ENCODE measurements at places on chromosomes 4 and X. TPM values are rescaled to one million over a fixed set of nuclear protein-coding genes. Genes with fewer than 3 reads are reported as not detected.
A peak's percentile ranks its signal among the peaks of the same experiment; 100 is the strongest.

DNA sequence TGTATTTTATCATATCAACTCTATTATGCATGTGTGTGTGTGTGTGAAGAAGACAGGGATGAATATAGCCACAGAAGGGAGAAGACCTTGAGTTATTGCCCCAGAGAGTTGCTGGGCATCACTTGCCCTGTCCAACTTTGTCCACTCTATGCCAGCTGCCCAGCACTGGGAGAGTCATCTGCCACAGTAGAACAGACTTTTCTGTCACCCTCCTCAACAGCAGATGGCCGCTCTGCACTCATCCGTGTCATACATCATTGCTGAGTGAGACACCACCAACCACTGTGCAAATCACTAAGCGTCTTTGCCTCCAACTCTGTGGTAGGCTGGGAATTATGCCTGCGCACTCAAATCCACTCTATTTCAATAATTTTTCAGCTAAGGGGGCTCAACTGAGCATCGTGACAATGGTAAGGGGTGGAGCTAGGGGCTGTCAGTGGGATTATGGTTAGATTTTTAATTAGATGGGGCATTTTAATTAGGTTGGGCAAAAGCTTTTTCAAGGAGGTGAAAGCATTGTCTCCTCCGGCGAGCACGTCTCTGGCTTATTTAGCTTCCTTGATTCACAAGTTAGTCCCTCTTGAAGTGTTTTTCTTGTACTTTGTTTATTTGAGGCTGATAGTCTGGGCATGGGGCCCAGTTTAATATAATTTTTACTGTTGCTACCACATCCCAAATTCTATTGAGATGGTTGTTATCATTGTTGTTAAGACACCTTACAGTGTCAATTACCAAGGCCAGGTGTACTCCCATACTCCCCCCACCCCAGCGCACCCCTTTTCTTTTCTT is 100.1 kb upstream of the KLF3 start:
- no peaks in the 10 kb centered on the region for H3K36me3 ChIP-seq
- H3K4me3 ChIP-seq = no peak overlapping the region
- no peaks in the 10 kb centered on the region for H3K27me3 ChIP-seq

DNA sequence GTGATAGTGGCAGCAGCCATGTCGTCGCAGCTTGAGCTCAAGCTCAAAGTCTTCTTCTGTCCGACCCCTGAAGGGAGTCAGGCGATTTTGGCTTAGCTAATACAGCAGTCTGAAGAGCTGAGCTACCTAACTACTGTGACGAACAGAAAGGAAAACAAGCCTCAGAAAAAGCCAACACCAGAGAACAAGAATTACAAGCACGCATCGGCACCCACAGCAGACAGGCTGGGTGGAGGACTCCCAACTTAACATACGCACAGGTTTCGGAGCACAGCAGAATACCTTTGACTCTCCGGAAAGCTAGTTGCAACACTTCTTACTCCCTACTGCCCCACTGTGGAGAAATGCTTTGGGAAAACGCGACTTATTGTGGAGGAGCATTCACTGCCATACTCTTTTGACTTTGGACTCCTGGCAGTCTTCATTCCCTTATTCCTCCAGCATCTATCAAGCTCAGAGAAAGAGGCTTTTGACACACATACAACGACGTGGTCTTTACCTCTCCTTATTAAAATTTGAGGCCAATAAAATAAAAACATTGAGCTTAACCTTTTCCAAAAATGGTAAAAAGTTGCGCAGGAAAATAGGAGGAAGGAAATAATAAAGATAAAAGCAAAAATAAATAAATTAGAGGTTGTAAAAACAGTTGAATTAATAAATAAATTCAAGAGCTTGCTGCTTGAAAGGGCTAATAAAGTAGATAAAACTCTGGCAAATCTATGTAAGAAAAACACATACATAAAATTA is 41.3 kb upstream of the GPC3 start:
- no peak for DNase-seq
- peak overlapping the region; percentile 41 for H3K4me3 ChIP-seq
- H3K4me1 ChIP-seq = no peaks in the 10 kb centered on the region
- H3K36me3 ChIP-seq = no peaks in the 10 kb centered on the region
- H3K27me3 ChIP-seq = no peaks in the 10 kb centered on the region
- H3K27ac ChIP-seq = no peak overlapping the region

GRCh38 chrX:78375894-78376293 is 48.5 kb upstream of the CYSLTR1 start:
- DNase-seq = no peak
- H3K4me1 ChIP-seq = no peaks in the 10 kb centered on the region
- no peak overlapping the region for H3K4me3 ChIP-seq
- H3K27me3 ChIP-seq = no peaks in the 10 kb centered on the region
- H3K27ac ChIP-seq = no peak overlapping the region

- H3K4me1 ChIP-seq = peaks cover 4% of the 10 kb centered on the region
- no peak overlapping the region for H3K4me3 ChIP-seq
- no peaks in the 10 kb centered on the region for H3K27me3 ChIP-seq
- H3K36me3 ChIP-seq = no peaks in the 10 kb centered on the region
Observed at GRCh38 chr4:10013722-10014121, 7.6 kb downstream of the SLC2A9 start.

- peaks cover 3% of the 10 kb centered on the region for H3K27me3 ChIP-seq
- no peaks in the 10 kb centered on the region for H3K36me3 ChIP-seq
- no peak overlapping the region for H3K27ac ChIP-seq
- no peak overlapping the region for H3K4me3 ChIP-seq
- DNase-seq = no peak
- H3K4me1 ChIP-seq = no peaks in the 10 kb centered on the region
Observed at GRCh38 chr4:112492321-112492720, 23.7 kb downstream of the NEUROG2 start.

GRCh38 chrX:8233091-8233490 is 62.0 kb upstream of the VCX2 start:
- H3K27me3 ChIP-seq = no peaks in the 10 kb centered on the region
- H3K4me1 ChIP-seq = no peaks in the 10 kb centered on the region
- no peak for DNase-seq
- no peaks in the 10 kb centered on the region for H3K36me3 ChIP-seq

GRCh38 chr4:81472281-81473182 is 825 bp upstream of the RASGEF1B start:
- H3K36me3 ChIP-seq = no peaks in the 10 kb centered on the region
- H3K4me1 ChIP-seq = no peaks in the 10 kb centered on the region
- H3K27me3 ChIP-seq = no peaks in the 10 kb centered on the region
- peak overlapping the region; percentile 100 for H3K4me3 ChIP-seq
- peak overlapping the region; percentile 85 for H3K27ac ChIP-seq

DNA sequence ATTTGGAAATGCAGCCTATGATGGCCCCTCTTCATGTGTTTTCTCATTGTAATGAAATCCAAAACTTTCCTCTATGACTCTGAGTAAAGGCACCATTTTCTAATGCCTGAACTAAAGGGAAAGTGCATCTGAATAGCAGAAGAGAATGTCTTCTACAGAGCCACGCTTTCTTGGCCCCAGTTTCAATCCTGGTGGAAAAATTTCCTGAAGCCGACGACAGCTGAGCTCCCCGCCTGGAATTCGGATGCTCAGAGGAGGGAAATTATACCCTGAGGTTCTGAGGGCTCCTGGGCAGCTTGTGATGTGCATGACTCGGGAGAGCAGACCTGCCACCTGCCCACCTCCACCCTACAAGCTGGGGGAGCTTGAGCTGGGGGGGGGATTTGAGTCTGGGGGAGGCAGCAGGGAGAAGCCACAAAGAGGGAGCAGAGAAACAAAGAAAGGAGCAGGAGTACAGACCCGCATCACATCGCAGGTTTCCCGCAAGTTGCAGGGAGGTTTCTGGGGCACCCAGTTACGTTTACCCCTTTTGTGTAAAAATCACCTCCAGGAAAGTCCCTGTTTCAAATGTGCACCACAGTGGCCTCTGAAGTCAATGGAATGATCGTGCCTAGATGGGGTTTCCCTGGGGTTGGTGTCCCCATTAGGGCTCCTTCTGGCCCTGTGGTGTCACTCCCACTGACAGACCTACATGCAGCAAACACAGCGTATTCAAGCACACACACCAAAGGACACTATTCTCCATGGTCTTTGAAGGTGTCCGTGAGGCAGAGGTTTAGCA is 145.6 kb upstream of the RBPJ start:
- H3K4me3 ChIP-seq = no peak overlapping the region
- DNase-seq = no peak
- no peaks in the 10 kb centered on the region for H3K4me1 ChIP-seq
- no peaks in the 10 kb centered on the region for H3K27me3 ChIP-seq
- H3K36me3 ChIP-seq = no peaks in the 10 kb centered on the region
- no peak overlapping the region for H3K27ac ChIP-seq

- H3K27ac ChIP-seq = no peak overlapping the region
- H3K36me3 ChIP-seq = no peaks in the 10 kb centered on the region
- DNase-seq = no peak
- no peaks in the 10 kb centered on the region for H3K4me1 ChIP-seq
- H3K27me3 ChIP-seq = no peaks in the 10 kb centered on the region
Observed at GRCh38 chrX:65300104-65300809, 234.3 kb downstream of the LAS1L start.

DNA sequence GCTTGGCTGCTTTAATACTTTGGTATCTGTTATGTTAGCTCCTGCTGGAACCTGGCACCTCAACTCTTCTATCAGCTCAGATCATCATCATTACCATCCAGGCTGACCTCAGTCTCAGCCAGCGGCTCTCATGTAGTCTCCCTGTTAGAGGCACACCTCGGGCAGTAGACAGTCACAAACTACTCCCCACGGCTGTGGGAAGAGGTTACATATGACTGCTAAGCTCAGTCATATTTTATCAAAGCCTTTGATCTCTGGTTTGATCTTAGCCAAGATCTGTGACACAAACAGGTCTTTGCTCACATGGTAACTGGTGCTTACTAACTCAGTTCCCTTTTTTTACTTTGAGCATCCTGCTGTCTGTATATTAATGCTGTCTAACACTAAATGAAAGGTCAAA is 384.9 kb downstream of the CENPC start:
- no peaks in the 10 kb centered on the region for H3K27me3 ChIP-seq
- DNase-seq = no peak
- H3K36me3 ChIP-seq = no peaks in the 10 kb centered on the region
- no peaks in the 10 kb centered on the region for H3K4me1 ChIP-seq

GRCh38 chrX:118216087-118216486 is 99.5 kb upstream of the KLHL13 start:
- H3K36me3 ChIP-seq = no peaks in the 10 kb centered on the region
- H3K27ac ChIP-seq = no peak overlapping the region
- no peak overlapping the region for H3K4me3 ChIP-seq
- no peaks in the 10 kb centered on the region for H3K27me3 ChIP-seq
- no peak for DNase-seq

- no peaks in the 10 kb centered on the region for H3K4me1 ChIP-seq
- DNase-seq = no peak
- no peaks in the 10 kb centered on the region for H3K36me3 ChIP-seq
- H3K27ac ChIP-seq = no peak overlapping the region
Observed at GRCh38 chrX:10600479-10600878, 19.9 kb downstream of the MID1 start.

DNA sequence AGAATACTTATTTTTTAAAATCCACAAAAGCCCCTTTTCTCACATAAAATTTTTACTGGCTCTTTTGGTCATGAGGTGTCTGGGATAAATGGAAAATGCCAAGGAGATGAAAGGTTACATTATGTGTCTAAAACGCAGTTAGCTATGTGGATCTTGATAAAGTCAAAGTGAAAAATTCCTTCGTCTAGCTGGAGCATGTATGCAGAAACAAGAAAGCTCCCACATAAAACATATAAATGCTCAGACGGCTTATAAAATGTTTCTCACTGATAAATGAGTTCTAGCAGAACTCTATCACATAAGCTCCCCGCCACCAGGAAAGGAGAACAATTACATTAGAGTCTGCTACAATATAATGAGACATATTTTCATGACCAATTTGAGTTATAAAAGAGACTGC is 83.8 kb downstream of the TBC1D9 start:
- no peaks in the 10 kb centered on the region for H3K27me3 ChIP-seq
- no peak overlapping the region for H3K27ac ChIP-seq
- peaks cover 24% of the 10 kb centered on the region for H3K36me3 ChIP-seq
- DNase-seq = no peak
- H3K4me3 ChIP-seq = no peak overlapping the region

DNA sequence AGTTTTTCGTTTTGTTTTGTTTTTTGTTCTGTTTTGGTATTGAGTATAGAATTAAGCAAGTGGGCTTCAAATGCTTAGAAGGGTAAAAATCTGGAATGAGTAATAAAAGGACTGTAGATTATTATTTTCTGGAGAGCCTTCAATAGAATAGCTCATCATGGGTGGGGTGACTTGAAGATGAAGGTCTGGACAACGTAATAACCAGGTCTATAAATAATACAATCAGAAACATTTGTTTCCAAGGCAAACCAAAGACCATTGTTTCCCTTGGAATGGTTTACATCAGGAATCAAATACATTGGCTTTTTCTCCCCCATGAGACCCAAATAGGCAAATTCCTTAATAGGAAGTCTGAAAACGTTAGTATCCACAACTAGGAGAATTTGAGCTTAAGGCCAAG is 721.6 kb downstream of the RPA4 start:
- H3K27me3 ChIP-seq = no peaks in the 10 kb centered on the region
- no peak overlapping the region for H3K4me3 ChIP-seq
- no peaks in the 10 kb centered on the region for H3K36me3 ChIP-seq
- no peak overlapping the region for H3K27ac ChIP-seq
- no peaks in the 10 kb centered on the region for H3K4me1 ChIP-seq

- H3K27me3 ChIP-seq = no peaks in the 10 kb centered on the region
- no peak overlapping the region for H3K27ac ChIP-seq
- H3K4me3 ChIP-seq = no peak overlapping the region
- H3K36me3 ChIP-seq = no peaks in the 10 kb centered on the region
- no peak for DNase-seq
Observed at GRCh38 chrX:24842486-24842885, 148.8 kb downstream of the POLA1 start.

GRCh38 chr4:99029852-99030251 is 34.3 kb downstream of the METAP1 start:
- peaks cover 4% of the 10 kb centered on the region for H3K36me3 ChIP-seq
- H3K27ac ChIP-seq = no peak overlapping the region
- peaks cover 6% of the 10 kb centered on the region for H3K4me1 ChIP-seq
- no peaks in the 10 kb centered on the region for H3K27me3 ChIP-seq

GRCh38 chr4:86564795-86565194 is 29.3 kb upstream of the PTPN13 start:
- H3K4me3 ChIP-seq = no peak overlapping the region
- no peaks in the 10 kb centered on the region for H3K36me3 ChIP-seq
- H3K27me3 ChIP-seq = no peaks in the 10 kb centered on the region
- H3K4me1 ChIP-seq = no peaks in the 10 kb centered on the region
- no peak for DNase-seq

DNA sequence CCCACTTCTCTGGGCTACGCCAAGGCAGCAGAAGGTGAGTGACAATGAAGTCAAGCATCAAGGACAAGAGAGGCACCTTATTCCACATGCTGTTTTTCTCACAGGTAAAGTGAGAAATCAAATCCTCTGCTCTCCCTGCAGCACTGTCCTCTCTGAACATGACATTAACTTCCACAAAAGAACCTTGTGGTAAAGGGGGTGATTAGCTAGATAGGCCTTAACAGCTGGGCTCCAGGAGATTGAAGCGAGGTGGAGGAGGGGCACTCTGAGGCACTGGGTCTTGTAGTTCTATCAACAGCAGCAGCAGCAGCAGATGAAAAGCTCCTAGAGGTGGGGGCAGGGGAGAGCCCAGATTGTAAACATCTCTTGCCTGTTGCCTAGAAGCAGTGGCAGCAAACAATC is 96.8 kb upstream of the CXXC4 start:
- H3K4me3 ChIP-seq = no peak overlapping the region
- DNase-seq = no peak
- no peaks in the 10 kb centered on the region for H3K36me3 ChIP-seq
- no peaks in the 10 kb centered on the region for H3K4me1 ChIP-seq
- no peak overlapping the region for H3K27ac ChIP-seq
- no peaks in the 10 kb centered on the region for H3K27me3 ChIP-seq

The SPATA18 gene
- 1.2 TPM for total RNA-seq

The HTRA3 gene
- 24.3 TPM for total RNA-seq

The RHOXF2B gene
- total RNA-seq = not detected

The PSAPL1 gene
- total RNA-seq = not detected

The UGT2B11 gene
- total RNA-seq = not detected

All from psoas muscle (tissue), 8 donors.